ENCODE measurements at places on chromosomes 5 and 9. TPM values are rescaled to one million over a fixed set of nuclear protein-coding genes. Genes with fewer than 3 reads are reported as not detected.

Gene KLF4
- 16.4 TPM for total RNA-seq

Gene BTNL8
- 0.59 TPM for total RNA-seq

Gene IL9
- not detected for total RNA-seq

Gene TSSK1B
- not detected for total RNA-seq

Gene DCANP1
- total RNA-seq = not detected

Gene FOXD4L6
- total RNA-seq = not detected

Gene LECT2
- not detected for total RNA-seq

Gene GRIA1
- 21.9 TPM for total RNA-seq

Gene STK32A
- 0.87 TPM for total RNA-seq

Gene PHF24
- total RNA-seq = 0.13 TPM

Gene NMUR2
- not detected for total RNA-seq

Gene WDR31
- 0.95 TPM for total RNA-seq

Gene TMEM232
- total RNA-seq = 3.1 TPM

Gene PCDHGA4
- total RNA-seq = 2.0 TPM

Gene TUSC1
- total RNA-seq = 3.8 TPM

Gene TAF11L5
- not detected for total RNA-seq

Gene ZDHHC11B
- not detected for total RNA-seq
